Dorsolateral prefrontal cortex (tissue), 122 donors: ENCODE measurements at places on chromosomes 16 and 17.

DNA sequence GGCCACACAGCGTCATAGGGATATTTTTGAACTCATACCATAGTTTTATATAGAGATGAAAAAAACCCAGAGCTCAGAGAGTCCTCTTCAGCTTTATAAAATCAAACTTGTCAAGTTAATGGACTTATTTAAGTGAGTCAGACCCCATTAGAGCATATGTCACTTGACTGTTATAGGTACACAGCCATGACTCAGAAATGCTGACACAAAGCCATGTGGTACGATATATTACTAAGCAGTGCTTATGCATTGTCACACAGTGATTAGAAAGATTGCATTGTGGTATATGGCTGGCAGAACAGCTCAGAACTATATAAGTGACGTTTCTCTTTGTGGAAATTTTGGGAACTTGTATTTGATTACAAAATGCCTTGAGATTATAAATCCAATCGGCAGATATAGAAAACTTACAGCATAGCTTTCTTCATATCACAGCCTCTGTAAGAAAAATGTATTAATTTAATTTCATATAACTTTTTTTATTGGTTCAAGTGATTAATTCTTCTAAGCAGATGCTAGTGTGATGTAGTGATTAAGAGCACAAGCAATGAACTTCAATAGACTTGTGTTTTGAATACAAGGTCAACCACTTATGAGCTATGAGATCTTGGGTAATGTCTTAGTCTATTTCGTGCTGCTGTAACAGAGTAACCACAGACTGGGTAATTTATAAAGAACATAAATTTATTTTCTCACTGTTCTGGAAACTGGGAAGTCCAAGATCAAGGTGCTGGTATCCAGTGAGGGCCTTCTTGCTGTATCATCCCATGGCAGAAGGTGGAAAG is 25.8 kb upstream of the GINS3 start:
- DNase-seq, result no peak

GRCh38 chr17:4469552-4469951 is 29.1 kb upstream of the SPNS2 start:
- DNase-seq, result no peak

GRCh38 chr17:17725011-17725751 is 43.9 kb downstream of the RAI1 start:
- no peak for DNase-seq

GRCh38 chr17:45114117-45114932 is 18.0 kb downstream of the PLCD3 start:
- DNase-seq, result no peak

DNA sequence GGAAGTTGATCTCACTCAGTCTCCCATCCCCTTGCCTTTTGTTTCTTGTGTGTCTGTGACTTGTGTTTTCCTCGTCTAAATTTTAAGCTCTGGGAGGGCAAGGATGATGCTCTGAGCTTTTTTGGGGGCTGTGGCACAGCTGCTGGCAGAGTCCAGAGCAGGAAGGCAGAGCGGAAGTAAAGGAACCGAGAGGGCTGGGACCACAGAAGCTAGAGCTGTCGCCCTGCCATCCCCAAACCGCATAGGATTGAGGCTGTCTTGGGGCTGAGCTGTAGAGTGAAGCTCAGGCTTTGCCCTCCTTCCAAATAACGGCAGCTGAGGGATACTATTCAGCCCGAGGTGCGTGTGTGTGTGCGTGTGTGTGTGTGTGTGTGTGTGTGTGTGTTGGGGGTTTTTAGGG is 3.8 kb upstream of the DNAH2 start:
- no peak for DNase-seq

- DNase-seq, result no peak
Observed at GRCh38 chr16:11743308-11744074, 834 bp upstream of the TXNDC11 start.

DNA sequence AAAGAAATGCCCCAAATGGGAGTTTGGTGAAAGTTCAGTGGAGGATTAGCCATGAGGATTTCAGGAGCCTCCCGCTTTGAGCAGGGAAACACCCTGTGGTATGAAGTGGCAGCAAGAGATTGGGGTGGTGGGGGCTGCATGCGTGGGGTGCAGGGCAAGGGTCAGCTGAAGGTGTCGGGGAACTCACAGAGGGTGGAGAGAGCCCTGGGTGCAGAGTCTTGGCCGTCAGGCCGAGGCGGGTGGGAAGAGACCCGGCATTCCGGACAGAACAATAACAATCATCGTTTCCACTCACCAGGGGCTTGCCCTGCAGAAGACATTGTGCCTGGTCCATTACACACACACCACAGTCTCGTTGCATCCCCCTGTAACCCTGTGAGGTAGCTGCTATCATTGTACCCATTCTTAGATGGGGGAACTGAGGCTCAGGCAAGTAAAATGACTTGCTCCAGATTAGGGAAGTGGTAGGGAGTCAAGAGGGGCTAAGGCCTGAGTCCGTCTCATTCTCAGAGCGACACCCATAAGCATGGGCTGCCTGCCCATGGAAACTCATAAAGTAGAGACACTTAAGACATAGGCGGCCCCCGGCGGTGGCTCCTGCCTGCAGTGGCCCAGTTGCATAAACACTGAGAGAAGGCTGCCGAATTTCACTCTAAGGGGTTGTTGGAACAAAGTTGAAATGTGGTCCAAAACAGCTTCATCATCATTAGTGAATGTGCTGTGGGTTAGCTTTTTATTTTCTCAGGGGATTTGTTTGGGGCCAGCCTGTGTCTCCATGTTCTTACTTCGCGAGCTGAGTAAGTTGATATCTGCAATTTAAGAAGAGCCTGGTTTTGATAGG is 93.3 kb downstream of the CMIP start:
- no peak for DNase-seq

DNA sequence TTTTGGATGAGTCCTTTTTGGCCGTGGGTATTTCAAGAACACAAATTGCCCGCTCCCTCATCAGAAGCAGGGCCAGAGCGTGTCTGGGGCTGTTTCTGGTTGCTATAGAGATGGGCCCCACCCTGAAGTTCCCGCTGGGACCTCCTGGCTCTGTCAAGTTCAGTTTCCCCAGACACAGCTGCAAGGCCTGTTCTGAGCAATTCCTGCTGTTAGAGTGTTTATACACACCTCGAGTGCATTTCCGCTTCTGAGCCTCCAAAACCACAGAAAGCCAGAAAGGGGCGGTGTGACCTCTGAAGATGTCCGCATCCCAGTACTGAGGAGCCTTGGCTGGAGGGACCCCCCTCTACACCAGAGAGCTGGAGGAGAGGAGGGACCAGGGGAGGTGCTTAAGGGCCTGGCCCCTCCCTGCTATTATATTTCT is 9.3 kb upstream of the WBP2 start:
- no peak for DNase-seq
